ENCODE measurements at places on chromosomes 4 and X. TPM values are rescaled to one million over a fixed set of nuclear protein-coding genes. Genes with fewer than 3 reads are reported as not detected.

DNA sequence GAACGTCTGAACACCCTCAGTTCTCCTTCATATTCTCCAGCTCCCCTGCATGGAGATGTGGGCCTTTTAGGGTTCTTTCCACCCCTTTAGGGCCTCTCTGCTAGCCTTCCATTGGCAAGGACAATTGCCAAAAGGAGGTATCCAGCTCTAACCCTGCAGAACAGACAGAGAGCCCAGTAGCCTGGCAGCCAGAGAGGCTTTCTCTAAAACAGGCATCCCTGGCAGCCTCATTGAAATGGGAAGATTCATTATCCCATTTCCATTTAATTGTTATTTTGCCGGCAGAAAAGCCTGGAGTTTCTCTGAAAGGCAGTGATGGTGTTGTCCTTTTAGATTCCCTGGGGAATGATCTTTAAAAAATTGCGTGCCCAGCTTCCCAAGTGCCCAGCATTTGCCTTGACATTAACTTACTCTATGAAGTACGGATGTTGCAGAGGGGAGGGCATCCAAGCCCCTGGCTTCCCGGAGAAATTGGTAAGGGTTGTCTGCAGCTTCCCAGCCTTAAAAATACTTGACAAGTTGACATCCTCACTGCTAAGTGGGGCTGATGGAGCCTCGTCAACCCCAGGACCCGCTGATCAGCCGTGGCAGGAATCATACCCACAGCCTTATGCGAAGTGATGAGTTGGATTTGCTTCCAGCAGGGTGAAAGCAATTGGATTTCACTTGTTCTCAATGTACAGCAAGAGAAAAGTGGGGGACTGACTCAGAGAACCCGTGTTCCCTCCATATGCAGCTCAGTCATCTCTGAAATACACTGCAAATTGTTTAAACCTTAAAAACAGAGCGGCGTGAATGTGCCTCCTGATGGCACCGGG, 244.1 kb downstream of the CRLF2 start:
- no peak for DNase-seq

GRCh38 chr4:65951177-65951576, 280.9 kb upstream of the EPHA5 start:
- no peak for DNase-seq

DNA sequence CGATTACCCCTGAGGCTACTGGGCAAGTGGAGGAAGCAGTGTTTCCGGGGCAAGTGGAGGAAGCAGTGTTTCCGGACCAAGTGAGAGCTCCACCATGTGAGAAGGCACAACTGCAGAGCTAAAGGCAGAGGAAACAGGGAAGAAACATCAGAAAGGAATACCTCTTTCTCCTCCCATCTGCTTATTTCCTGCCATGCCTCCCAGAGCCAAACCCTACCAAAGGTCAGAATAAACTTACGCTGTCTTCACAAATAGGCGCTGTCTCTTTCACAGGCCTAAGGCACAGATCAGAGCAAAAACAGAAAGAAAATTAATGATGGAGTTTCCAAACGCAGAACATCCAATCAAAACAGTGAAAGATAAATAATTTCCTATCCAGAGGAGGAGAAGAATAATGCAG, 153.0 kb downstream of the ATOH1 start:
- DNase-seq: no peak

- no peak for DNase-seq
These were observed 20.5 kb upstream of the ENPP6 start for GRCh38 chr4:184238072-184238745.

GRCh38 chrX:153763298-153763932, 634 bp upstream of the PLXNB3 start:
- no peak for DNase-seq

GRCh38 chr4:21641696-21642095, 306.9 kb downstream of the KCNIP4 start:
- no peak for DNase-seq

The USP17L19 gene
- not detected for polyA plus RNA-seq

GRCh38 chrX:29082558-29082957, 495.3 kb downstream of the IL1RAPL1 start:
- no peak for DNase-seq
